ENCODE measurements at places on chromosomes 7 and 10. TPM values are rescaled to one million over a fixed set of nuclear protein-coding genes. Genes with fewer than 3 reads are reported as not detected.

CAMK2G gene
- 30.8 TPM for total RNA-seq

PAX4 gene
- total RNA-seq = not detected

VPS37D gene
- total RNA-seq = not detected

TRIM50 gene
- total RNA-seq = not detected

SPDYE9 gene
- total RNA-seq = not detected

THNSL1 gene
- total RNA-seq = 3.5 TPM

BMPER gene
- total RNA-seq = not detected

TRPV6 gene
- not detected for total RNA-seq

Measured in activated CD8-positive, alpha-beta memory T cell treated with anti-CD3 and anti-CD28 coated beads, Interleukin-2, amount 10 ng/mL, durations not matched to agents 7 days and 5 days (primary cell).